Activated naive CD8-positive, alpha-beta T cell treated with anti-CD3 and anti-CD28 coated beads, Interleukin-2, amount 50 U/mL, for 24 hours (primary cell): ENCODE measurements at places on chromosomes 7 and 10.

- no peak for DNase-seq
These were observed 127.8 kb downstream of the HDAC9 start for GRCh38 chr7:18623389-18623788.

DNA sequence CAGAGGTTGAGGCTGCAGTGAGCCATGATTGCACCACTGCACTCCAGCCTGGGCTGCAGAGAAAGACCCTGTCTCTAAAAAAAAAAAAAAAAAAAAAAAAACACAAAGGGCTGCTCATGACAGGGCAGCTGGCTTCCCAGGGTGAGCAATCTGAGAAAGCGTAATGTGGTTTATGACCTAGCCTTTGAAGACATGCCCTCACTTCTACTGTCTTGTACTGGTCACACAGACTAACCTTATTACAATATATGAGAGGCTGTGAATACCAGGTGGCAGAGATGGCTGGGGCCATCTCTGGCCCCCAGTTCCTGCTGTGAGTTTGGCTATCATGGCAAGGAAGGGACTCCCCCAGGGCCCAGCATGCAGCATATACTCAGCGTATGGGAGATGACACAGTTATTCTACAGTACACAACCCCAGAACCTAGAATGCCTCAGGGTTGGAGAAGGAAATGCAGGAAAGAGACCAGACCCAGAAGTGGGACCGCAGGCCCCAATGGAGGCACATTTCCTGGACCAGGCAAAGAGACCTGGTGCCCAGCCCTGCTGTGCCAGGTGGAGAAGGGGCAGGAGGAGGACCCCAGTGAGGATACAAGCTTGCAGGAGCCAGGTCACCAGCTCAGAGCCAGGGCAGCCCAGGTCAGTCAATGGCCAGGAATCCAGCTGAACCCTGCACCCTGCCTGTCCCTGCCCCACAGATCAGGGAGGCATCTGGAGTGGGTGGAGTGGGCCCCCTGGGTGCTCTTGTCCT, 26.3 kb downstream of the NPTX2 start:
- DNase-seq: no peak

DNA sequence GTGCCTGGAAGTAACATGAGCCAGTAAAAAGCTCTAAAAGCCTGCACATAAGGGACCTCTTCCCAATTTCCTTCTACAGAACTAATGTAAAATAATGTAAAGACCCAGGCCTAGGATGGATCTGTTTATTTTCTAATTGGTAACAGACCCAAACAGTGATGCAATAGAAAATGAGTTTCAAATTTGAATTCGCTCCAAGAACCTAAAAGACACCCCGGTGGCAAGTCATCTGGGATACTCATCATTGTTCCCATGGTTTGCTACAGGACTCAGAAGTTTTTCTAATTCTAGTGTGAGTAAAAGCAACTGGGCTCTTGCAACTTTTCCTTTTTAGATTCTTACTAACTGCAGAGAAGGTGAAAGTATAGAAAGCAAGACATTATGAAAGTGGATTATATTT, 271.3 kb upstream of the CACNA2D1 start:
- no peak for DNase-seq

GRCh38 chr7:47591655-47592572, 10.0 kb upstream of the TNS3 start:
- DNase-seq: no peak

GRCh38 chr10:126153711-126154628, 234.3 kb downstream of the ADAM12 start:
- DNase-seq: no peak

DNA sequence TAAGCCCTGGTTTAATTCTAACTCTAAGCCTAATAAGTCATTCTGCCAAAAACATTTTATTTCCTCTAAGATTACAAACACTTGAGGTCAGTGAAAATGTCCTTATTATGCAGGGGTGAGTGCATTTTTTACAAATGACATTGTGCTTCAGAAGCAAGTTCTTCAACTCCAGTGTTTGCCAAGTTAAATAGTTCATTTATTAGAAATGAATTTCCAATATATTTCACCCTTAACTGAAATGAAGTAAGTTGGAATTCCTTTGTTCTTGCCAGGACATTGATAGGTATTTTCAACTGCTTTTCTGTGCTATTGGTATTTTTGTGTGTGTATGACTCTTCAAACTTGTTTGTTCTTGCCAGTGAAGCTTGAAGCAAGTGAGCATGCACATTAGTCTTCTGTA, 89.5 kb upstream of the CCDC6 start:
- no peak for DNase-seq
